Mucosa of descending colon (tissue), 3 donors: ENCODE measurements at places on chromosomes 12 and 14. TPM values are rescaled to one million over a fixed set of nuclear protein-coding genes. Genes with fewer than 3 reads are reported as not detected.

PYGL gene
- total RNA-seq, result 43.7 TPM

ATP6V1D gene
- 81.6 TPM for total RNA-seq

GRCh38 chr12:116959198-116959460, 48.4 kb downstream of the FBXW8 start:
- DNase-seq, result no peak

DNA sequence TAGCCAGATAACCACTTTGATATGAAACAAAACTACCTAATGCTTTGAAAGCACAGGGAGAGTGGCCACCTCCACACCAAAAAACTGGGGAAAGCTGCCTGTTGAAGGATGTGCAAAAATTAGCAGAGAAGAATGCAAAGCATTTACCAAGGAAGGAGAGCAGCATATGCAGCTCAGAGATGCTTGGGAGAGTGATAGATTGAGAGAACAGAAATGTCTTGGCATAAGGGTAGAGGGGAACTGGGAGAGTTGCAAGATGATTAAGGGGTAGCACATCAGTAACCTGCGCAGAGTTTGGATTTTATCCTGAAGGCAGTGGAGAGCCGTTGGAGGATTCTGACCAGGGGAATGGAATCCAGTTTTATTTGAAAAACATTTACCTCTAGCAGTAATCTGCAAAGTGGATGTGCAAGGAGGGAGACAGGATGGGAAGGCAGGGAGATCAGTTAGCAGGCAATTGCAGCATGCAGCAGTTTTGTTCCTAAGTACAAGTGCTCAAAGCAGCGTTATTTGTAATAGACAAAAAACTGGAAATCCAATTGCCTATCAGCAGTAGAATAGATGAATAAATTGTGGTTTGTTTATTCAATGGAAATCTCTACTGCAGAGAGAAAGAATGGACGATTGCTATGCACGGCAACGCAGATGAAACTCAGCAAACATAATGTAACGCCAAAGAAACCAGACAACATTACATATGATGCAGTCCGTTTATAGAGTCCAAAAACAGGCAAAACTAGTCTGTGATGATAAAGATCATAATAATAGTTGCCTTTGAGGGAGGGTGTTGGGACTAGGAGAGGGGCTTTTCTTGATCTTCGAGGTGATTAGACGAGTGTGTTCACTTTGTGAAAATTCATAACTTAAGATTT, 81.5 kb downstream of the BHLHE41 start:
- DNase-seq, result no peak

GRCh38 chr12:52224151-52224550, 8.9 kb upstream of the KRT7 start:
- no peak for DNase-seq
